ENCODE measurements at places on chromosomes 3 and 15.

DNA sequence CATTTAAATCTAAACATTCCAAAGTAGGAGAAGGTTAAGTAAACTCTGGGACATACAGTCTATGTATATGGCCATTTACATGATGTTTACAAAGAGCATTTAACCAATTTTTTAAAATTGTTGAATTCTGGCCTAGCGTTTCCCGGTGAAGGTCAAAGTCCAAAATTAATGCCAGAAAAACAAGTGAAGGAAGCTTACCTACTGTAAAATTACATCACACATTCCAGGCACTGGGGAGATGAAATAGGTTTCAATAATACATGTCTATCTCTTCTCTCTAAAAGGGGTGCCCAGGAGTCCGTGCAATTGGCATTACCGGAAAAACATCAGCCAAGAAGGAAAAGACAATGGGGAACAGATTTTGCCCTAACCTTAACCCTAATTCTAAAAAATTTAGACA, 358.8 kb downstream of the VPS13C start:
- H3K36me3 ChIP-seq: no peaks in the 10 kb centered on the region
- no peaks in the 10 kb centered on the region for H3K4me1 ChIP-seq
- H3K27me3 ChIP-seq: peaks cover 12% of the 10 kb centered on the region
- no peak overlapping the region for H3K27ac ChIP-seq
- DNase-seq: no peak

- peaks cover under 1% of the 10 kb centered on the region for H3K27me3 ChIP-seq
- H3K27ac ChIP-seq: no peak overlapping the region
- no peaks in the 10 kb centered on the region for H3K36me3 ChIP-seq
- no peak for DNase-seq
- H3K4me1 ChIP-seq: no peaks in the 10 kb centered on the region
Measured at GRCh38 chr3:160765211-160765610, 9.2 kb downstream of the PPM1L start.

DNA sequence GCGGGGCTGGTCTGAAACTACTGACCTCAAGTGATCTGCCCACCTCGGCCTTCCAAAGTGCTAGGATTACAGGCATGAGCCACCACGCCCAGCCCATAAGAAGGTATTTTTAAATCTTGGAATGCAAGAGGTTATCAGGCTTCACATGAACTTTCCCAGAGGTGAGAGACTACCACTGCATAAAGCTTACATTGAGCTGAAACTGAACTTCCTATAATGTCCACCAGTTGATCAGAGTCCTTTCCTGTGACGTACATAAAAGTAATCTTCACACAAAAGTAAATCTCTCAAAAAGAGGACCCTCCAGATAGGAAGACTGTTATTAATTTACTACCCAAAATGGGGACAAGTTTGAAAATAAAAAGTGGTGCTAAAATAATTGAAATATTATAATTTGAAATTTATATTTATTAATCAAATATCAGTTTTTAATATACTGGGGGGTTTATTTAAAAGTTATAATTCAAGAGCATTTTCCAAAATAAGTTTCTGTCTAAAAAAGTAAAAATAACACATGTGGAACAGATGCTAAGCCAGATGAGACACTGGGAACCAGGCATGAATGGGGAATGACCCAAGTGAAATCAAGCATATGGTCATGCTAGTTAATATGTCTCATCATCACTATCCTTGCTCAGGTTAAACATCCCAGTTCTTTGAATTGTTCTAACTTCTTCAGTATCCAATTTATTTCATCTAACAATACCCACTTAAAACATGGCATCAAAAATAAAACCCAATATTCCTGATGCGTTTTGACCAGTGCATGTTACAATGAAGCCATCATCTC, 269.9 kb upstream of the UBE2E2 start:
- no peaks in the 10 kb centered on the region for H3K36me3 ChIP-seq
- no peak overlapping the region for H3K4me3 ChIP-seq
- no peaks in the 10 kb centered on the region for H3K27me3 ChIP-seq
- DNase-seq: no peak
- no peaks in the 10 kb centered on the region for H3K4me1 ChIP-seq

DNA sequence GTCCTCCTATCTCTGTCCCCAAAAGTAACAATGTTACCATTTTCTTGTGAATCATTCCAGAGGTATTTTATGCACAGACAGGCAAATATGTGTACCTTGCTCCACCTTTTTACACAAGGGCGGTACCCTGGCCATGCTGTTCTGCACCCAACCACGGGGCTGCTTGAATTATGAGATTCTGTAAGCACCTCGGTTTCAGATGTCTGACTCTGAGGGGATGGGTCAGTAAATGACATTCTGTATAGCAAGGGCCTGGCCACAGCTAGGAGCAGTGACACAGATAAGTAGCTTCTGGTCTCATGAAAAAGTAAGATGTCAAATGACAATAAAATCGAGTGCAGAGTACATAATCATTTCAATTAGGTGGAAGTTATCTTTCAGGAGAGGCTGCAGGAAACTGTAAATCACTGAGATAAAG, 30.4 kb upstream of the FLNB start:
- no peaks in the 10 kb centered on the region for H3K36me3 ChIP-seq
- peaks cover 13% of the 10 kb centered on the region for H3K4me1 ChIP-seq
- no peak overlapping the region for H3K27ac ChIP-seq

DNA sequence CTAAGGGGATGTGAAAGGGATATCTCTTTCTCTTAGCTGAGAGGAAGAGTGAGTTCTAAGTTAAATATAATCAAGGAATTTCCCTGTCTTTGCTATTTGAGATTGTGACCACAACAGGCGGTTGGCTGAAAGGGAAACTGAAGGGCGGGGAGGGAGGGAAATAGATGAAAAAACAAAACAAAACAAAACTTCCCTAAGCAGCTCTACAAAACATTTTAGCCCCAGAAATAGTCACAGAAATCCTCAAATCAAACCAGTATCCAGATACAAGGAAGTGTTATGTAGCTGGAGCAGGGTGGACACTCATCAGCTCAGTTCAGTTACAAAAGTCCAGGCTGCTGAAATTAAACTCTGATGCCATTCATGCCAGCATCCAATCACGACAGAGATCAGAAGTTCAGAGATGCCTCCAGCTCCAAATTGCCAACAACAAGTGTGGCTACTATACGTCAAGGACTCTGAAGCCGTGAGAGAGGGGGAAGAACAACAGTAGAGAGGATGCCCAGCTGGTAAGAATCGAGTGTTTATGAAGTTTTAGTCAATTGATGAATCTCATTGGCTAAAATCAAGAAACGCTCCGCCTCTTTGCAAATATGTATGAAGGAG, 319 bp upstream of the TP63 start:
- peaks cover 18% of the 10 kb centered on the region for H3K4me1 ChIP-seq
- no peak overlapping the region for H3K4me3 ChIP-seq
- no peak overlapping the region for H3K27ac ChIP-seq
- H3K36me3 ChIP-seq: no peaks in the 10 kb centered on the region
- peaks cover 4% of the 10 kb centered on the region for H3K27me3 ChIP-seq

DNA sequence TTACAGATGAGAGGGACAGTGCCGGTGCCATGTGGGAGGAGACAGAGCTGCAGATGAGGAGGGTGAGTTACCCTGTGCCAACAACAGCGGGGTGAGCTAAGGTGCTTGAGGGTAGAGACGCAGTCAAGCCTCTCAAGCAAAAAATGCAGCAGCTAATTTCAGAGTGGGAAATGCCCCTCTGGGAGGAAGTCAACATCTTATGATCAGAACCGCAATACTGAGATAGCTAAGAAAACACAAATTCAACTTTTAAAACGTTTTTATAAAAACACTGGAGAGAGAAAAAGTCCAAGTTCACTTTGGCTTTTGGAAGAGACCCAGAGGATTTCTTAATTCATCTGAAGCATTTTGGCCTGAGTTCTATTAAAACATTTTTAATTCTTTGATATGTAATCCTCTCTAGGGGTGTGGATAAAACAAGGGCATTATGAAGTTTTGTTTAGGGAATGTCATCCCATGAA, 319.2 kb downstream of the SLC9A9 start:
- peaks cover 4% of the 10 kb centered on the region for H3K4me1 ChIP-seq
- H3K36me3 ChIP-seq: no peaks in the 10 kb centered on the region
- no peak overlapping the region for H3K4me3 ChIP-seq
- H3K27ac ChIP-seq: no peak overlapping the region
- DNase-seq: no peak

DNA sequence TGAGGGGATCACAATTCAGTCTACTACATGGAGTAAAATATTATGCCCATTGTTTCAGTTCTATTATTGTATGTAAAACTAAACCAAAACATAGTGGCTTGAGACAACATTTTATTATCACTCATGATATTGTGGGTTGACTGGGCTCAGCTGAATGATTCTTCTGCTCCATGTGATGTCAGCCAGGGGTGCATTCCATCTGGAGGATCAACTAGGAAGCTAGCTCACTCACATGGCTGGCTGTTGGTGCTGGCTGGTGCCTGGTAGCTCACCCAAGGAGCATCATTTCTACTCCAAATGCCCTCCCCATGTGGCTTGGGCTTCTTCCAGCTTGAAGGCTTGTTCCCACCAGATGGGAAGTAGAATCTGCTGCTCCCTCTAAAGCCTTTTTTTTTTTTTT, 51.8 kb upstream of the CLRN1 start:
- no peak overlapping the region for H3K27ac ChIP-seq
- H3K4me1 ChIP-seq: no peaks in the 10 kb centered on the region
- H3K4me3 ChIP-seq: no peak overlapping the region
- no peak for DNase-seq
- peaks cover 10% of the 10 kb centered on the region for H3K27me3 ChIP-seq

DNA sequence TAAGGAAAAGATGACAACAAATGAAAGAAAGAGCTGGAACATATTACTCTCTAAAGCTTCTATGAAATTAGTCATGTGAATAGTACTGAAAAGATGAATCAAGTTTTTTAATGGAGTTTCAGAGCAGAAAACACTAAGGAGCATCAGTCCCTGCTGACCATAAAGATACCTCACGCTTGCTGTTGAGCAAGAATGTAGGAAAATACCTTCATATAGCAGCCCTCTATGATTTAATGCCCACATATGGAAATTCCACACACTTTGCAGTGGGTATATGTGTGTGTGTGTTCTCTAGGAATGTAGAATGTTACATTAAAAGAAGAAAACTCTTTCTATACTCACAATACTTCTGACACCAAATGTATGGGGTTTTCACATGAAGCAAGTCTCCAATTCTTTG, 355.0 kb downstream of the ERC2 start:
- H3K27me3 ChIP-seq: no peaks in the 10 kb centered on the region
- H3K27ac ChIP-seq: no peak overlapping the region
- no peak overlapping the region for H3K4me3 ChIP-seq
- H3K36me3 ChIP-seq: no peaks in the 10 kb centered on the region

DNA sequence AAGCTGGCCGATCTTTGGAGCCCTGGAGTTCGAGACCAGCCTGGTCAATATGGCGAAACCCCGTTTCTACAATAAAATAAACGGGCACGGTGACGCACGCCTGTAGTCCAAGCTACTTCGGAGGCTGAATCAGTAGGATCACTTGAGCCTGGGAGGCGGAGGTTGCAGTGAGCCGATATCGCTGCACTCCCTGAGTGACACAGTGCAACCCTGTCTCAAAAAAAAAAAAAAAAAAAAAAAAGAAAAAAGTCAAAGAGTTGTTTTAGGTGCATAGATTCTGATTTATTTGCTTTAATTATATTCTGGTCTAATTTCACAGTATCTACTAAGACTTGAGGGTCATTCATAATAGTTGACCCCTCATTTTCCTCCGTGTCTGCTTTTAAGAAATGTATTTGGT, 1.7 kb downstream of the ARL13B start:
- no peak for DNase-seq
- no peaks in the 10 kb centered on the region for H3K27me3 ChIP-seq
- H3K4me1 ChIP-seq: peaks cover 26% of the 10 kb centered on the region
- H3K36me3 ChIP-seq: no peaks in the 10 kb centered on the region
- H3K27ac ChIP-seq: no peak overlapping the region

- H3K4me3 ChIP-seq: no peak overlapping the region
- peaks cover 13% of the 10 kb centered on the region for H3K27me3 ChIP-seq
- no peaks in the 10 kb centered on the region for H3K4me1 ChIP-seq
- no peaks in the 10 kb centered on the region for H3K36me3 ChIP-seq
- H3K27ac ChIP-seq: no peak overlapping the region
Measured at GRCh38 chr3:51921081-51921578, 18.0 kb upstream of the IQCF1 start.

DNA sequence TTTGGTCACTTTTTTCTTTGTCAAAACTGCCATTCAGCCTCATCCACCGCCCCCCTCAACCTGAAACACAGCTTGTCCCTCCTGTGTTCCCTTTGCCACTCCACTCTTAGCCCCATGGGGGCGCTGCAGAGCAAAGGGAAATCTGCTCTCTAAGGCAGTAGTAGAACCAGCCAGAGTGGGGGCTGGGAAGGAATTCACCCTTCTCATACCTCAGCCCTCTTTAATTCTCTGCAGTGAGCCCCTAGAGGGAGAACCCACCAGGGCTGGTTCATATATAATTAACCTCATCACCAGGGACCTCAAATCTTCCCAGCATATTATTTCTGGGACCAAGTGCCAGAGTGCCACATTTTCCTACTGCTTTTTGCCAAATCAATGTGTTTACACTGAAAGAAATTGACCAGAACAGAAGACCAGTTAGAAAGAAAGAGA, 2.8 kb upstream of the BCL6 start:
- peaks cover 16% of the 10 kb centered on the region for H3K27me3 ChIP-seq
- peak overlapping the region; percentile 99 for H3K4me3 ChIP-seq
- peaks cover 61% of the 10 kb centered on the region for H3K4me1 ChIP-seq
- peak overlapping the region; percentile 100 for H3K27ac ChIP-seq
- DNase-seq: peak; percentile 96

GRCh38 chr3:50205413-50206276, 574 bp downstream of the SLC38A3 start:
- peaks cover 2% of the 10 kb centered on the region for H3K4me1 ChIP-seq
- no peaks in the 10 kb centered on the region for H3K36me3 ChIP-seq
- peak; percentile 62 for DNase-seq
- H3K4me3 ChIP-seq: no peak overlapping the region
- no peak overlapping the region for H3K27ac ChIP-seq
- H3K27me3 ChIP-seq: peaks cover 92% of the 10 kb centered on the region

DNA sequence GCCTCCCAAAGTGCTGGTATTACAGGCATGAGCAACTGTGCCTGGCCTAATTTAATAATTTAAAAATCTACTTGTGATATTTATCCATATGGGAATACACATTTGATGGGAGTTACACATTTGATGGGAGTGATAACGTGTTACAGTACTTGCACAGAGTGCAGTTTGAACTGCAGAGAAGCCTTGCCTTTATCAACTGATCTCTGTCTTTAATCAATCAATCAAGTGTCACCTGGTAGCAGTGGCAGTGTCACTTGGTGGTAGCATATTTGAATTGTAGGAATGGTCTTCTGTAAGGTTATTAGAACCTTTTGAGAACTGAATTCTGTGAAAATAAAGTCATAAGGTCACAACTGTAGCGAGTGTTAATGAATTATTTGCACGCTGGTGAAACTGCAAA, 37.8 kb downstream of the SIDT1 start:
- H3K36me3 ChIP-seq: peaks cover 9% of the 10 kb centered on the region
- H3K4me1 ChIP-seq: no peaks in the 10 kb centered on the region
- H3K27ac ChIP-seq: no peak overlapping the region
- DNase-seq: no peak
- no peak overlapping the region for H3K4me3 ChIP-seq

DNA sequence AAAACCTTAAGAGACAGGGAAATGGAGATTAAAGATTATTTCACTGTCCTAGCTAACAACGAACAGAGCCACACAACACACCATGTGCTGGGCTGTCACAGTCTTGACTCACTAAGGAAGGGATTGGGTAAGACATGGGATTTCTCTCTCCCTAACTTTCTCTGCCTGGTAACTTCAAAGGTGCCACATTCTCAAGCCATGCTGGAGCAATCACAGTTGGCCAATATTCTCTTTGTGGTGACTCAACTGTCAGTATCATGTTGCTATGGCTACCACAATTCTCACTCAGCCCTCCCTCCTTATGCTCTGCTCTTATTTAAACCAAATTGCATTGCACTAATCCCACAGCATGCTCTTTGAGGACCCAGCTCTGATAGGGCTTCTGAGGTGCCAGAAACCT, 74.0 kb downstream of the OXNAD1 start:
- H3K27me3 ChIP-seq: no peaks in the 10 kb centered on the region
- H3K4me3 ChIP-seq: no peak overlapping the region
- peaks cover 56% of the 10 kb centered on the region for H3K4me1 ChIP-seq
- H3K36me3 ChIP-seq: peaks cover 74% of the 10 kb centered on the region
